ENCODE measurements at places on chromosomes 2 and 18.

DNA sequence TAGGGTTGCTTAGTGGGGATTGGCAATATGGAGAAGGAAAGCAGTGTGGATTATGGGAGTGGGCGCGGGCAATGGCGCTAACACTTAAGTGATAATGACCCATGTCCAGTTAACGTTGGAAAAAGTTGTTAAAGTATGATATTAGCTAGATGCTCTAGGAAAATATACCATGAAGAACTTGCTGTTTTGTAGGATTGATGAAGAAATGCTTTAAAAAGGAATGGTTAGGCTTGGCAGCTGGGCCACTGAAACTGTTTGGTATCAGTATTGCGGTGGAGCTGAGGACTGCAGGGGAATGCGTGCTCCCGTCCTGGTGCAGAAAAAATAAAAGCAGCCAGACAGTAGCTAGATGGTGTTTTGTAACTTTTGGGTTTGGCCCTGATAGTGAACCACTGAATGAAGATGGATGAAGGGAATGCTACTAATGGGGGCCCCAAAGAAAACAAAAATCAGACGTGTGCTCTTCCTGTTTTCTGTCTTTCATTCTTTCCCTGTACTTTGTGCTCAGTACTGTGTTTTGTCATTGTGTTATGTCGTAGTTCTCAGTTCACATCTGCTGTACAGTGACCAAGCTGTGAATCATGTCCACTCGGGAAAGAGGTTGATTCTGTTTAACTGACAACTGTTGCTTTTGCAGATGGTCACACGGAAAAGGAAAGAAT is 999 bp downstream of the INSIG2 start:
- no peak for DNase-seq

GRCh38 chr2:199111458-199111857 is 346.3 kb downstream of the SATB2 start:
- DNase-seq, result no peak

DNA sequence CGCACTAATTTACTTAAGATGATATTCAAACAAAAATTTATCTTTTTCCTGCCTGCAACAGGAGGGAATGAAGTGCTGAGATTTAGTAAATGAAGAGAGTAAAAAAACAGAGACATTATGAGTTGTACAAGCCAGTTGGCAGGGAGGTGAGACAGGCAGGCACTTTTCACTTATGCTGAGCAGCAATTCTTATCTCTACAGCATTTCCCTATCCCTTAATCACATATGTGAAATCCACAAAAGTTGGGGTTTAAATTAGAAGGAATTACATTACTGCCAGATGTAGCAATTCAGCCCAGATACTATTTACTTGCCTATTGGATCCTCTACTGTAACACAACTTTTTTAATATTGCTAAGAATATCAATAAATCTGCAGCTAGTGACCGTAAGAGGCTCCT is 314.2 kb upstream of the LRP1B start:
- no peak for DNase-seq

GRCh38 chr2:177147093-177147694 is 65.4 kb upstream of the HNRNPA3 start:
- DNase-seq, result no peak

- no peak for DNase-seq
These were observed 107.2 kb upstream of the CAPN13 start for GRCh38 chr2:30914456-30914855.

- DNase-seq, result no peak
These were observed 22.2 kb downstream of the INPP5D start for GRCh38 chr2:233082222-233082930.

GRCh38 chr18:44393406-44393805 is 287.3 kb upstream of the SETBP1 start:
- no peak for DNase-seq

- no peak for DNase-seq
These were observed 4.4 kb downstream of the SMAD7 start for GRCh38 chr18:48946329-48946835.

DNA sequence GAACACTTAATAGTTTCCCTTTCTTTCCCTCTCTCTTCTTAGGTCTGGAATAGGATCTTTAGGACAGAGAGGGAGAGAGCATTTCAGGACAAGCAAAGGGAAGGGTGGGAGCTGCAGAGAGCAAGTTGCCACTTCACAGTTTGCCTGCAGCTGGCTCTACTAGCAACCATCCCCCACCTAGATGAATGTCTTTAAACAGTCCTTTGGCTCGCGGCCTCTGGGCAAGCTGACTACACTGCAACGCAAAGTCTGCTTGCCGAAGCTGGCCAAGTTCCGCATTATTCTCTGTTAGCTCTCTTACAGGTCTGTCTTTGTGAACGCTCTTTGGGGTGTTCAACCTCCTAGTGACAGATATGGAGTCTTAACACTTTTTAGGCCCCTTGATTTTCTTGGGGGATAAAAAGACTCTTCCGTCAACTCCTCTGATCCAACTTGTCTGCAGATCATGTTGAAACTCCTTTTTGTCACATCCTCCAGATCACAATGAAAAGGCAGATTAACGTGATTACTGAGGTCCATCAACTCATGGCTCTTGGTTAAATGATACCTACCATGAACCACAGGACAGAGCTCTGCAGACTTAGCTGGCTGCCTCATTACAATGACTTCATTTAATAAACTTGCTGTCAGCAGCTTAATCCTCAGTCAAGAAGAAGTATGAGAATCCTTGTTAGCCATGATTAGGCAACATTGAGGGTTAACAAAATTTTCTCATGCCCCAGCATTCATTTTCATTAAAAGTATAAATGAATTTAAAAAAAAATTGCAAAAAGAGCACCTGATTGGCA is 74.6 kb downstream of the SLC4A3 start:
- no peak for DNase-seq

- no peak for DNase-seq
These were observed 10.8 kb downstream of the PAX3 start for GRCh38 chr2:222287862-222288479.

DNA sequence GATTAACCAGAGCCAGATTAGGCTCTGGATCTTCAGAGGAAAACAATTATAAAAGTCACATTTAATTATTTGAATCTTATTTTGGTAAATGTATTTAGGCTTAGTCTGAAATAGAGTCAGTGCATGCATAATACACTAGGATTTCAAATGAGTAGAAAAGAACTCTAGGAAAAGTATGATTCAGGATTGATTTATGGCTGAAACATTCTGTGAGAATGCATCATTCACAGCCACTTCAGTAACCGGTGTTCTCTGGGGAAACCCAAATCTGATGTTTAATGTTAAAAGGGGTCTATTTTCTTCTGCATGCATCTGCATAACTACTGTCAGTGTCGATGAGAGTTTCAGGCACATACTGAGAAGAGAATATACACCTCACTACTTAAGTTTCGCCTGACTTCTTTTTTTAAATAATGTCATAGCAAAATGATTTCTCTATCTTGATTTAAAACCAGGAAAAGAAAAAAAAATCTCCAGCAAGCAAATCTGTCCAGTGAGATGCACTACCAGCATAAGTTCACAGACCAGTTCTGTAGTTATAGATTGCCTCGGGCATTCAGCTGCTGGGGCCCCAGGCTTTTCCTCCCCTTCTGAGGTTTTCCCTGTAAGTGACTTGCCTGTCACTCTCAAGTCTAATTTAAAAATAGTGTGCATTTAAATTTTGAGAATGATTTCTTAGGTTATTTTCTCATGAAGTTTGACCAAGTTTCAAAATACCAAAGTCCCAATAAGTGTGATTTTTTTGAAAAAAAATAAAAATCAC is 501.5 kb downstream of the NR4A2 start:
- DNase-seq, result no peak

DNA sequence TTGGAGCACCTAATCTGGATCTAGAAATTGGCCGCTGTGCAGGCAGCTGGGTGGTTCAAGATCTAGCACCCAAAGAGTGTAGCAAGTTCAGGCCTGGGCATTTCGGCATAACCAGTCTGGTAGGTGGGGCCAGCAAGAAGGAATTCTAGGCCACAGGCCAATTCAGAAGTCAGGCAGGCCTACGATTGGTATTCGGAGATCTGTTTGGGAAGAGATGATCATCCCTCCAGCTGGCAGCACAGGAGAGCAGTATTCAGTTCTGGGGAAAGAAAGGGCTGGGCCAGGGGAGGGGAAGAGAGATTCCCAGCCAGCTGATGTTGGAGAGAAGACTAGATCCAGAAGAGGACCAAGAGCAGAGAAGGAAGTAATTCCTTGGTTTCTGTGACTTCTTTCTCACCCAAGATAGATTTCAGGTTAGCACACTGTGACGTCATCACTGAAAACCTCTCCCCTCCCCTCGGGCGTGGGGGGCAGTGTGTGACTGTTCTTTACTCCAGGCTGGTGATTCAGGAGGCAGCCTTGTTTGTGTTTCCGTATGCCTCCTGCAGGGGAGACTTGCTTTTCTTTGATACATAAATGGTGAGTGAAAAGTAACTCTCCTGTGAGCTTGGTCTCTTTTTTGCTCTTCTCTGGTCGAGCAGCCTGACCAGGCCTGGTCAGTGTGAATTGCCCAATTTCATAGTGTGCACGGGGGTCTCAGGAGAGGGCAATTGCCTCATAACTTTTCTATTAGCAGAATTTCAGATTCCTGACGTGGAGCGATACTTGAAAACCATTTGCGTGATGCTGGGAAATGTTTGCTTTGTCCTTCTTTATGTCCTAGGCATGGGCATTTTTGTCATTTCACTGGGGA is 61.1 kb downstream of the MEIS1 start:
- DNase-seq, result no peak

GRCh38 chr2:59888015-59888414 is 665.4 kb downstream of the BCL11A start:
- no peak for DNase-seq

GRCh38 chr18:76874642-76875389 is 52.5 kb downstream of the ZNF236 start:
- DNase-seq, result no peak

DNA sequence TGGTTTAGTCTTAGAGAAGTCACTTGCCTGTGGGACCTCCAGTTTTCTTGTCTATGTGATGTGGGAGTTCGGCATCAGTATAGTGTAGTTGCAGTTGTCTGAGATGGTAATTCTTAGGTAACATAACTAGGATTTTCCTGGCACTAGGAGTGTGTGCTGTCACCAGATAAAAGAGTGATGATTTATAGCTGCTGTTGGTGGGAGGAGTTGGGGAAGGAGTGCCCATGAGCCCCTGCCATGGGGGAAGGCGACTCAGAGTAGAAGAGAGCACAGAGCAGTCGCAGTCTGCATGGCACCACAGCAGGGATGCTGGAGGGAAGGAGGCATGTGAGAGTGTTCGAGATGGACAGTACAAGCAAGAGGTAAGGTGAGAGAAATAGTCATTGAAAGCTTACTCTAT is 38.7 kb downstream of the ATP9B start:
- no peak for DNase-seq

- DNase-seq, result no peak
These were observed 317.2 kb upstream of the ID2 start for GRCh38 chr2:8364668-8365067.

DNA sequence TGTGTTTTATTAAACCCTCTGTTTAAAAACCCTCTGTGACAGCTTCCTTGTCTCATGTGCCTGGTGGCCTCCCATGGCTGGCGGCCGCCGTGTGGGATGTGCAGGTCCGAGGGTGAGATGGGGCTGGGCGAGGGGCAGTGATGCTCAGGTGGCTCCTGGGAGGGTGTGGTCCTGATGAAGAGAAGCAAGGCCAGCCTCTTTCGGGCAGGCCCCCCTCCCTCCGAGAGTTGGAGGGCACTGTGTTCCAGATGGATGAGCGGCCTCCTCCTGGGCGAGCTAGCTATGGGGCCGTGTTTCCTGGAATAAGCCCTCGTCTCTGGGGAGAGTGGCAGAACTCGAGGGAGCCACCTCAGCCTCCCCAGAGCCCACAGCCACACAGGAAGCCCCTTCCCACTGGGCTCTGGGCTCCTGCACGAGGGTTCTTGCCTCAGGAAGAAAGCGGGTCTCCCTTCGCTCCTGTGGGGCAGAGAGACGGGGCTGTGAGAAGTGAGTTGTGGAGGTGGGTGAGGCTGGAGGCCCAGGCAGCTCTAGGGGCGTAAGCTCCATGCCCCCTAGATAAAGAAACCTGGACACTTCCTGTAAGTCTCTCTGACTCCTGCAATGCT is 72.1 kb downstream of the ASB1 start:
- DNase-seq, result no peak

DNA sequence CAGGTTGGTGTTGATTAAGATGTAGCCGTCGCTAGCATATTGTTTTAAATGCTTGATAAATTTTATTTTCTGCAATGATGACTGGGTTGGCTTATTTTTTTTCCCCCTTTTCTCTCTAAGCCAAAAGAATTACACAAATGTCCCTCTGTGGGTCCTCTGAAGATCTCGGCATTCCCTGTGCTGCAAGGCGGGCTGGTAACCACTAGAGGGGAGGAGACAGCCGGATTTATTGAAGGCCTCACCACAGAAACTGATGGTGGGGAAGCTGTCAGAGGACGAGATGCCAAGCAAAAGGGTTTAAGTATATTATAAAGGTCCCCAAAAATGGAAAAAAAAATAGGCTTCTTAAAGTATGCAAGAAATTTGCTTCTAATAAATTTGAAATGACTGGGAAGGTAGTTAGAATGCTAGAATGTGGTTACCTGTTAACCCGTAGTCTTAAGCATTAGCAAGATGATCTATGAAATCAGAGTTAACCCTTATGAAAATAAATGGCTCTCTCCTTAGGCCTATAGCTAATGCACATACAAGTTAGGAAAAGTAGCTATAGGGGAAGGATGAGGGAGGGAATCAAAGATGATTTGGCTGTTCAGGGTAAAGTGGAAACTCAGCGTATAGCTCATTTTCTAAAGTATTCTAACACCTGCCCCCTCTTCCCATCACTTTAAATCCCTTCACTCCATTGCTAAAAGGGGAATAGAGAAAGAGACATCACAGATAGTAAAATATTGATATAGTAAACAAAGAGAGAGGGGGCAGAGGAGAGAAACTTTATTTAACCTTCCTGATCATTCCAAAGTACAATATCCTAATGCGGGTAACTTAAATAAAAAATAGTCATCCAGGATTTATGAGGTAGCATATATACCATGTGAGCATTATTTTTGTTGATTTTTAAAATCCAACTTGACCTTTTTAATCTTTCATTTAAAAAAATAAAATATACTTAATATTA is 894.5 kb upstream of the POU3F3 start:
- no peak for DNase-seq

DNA sequence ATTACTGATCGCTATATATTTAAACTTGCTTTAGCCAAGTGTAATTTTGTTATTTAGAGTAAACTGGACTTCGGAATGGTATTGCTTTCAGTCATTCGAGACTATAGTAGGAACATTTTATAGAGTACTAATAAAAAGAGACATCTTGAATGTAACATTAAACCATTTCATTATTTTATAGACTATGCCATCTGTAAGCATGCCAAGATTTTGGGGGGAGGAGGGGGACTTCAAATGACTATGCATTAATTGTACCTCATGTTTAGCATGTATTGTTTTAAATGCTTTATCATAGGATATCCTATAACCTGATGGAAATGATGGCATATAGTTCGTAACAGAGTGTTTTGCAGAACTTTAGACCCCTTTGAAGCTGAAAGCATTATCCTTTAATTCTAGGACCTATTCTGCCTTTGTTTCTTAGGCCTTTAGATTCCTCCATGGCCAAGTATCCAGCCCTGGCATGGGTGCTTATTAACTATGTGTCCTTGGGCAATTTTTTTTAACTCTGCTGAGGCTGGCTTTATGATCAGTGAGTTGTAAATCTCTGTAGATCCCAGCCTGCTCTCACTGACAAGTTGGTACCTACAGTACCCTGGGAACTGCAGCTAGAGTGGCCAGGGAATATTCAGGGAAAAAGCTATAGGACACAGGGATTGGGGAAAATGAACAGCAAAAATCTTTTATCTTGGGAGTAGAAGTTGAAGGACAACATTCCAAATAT is 93.4 kb downstream of the PARD3B start:
- DNase-seq, result no peak

All from cortex of kidney (tissue), 1 donor.